ENCODE measurements at places on chromosomes 6 and 20.

- DNase-seq = no peak
Measured at GRCh38 chr6:88454658-88455057, 288.5 kb upstream of the CNR1 start.

GRCh38 chr20:44074252-44075151 lies 112.5 kb downstream of the JPH2 start:
- DNase-seq = peak; percentile 56

DNA sequence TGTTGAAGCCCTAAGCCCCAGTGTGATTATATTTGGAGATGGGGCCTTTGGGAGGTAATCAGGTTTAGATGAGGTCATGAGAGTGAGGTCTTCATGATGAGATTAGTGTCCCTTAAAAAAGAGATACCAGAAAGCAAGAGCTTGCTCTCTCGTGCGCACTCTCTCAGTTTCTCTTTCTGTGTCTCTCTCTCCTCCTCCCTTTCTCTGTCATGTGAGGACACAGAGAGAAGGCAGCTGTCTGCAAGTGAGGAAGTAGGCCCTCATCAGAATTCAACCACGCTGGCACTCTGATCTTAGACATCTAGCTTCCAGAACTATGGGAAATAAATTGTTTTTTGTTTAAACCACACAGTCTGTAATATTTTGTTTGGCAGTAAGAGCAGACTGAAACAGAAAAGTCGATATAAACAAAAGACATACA lies 180.5 kb downstream of the IBTK start:
- DNase-seq = no peak

DNA sequence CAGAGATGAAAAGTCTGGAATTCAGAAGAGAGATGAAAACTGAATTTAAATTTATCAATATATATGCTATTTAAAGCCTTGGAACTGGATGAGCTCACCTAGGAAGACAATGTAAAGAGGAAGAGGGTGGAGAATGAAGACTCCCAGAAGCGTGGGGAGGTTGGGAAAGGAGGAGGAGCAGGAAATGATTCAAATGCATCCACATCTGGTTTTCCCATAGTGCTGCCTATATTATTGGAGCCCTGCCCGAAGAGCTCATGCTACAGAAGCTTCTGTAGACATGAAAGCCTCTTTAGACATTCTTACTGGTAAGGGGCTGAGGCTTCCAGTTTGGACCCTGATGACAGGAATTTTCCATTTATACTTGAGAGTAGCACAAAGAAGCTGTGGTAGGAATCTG lies 19.2 kb downstream of the PDE7B start:
- DNase-seq = no peak

DNA sequence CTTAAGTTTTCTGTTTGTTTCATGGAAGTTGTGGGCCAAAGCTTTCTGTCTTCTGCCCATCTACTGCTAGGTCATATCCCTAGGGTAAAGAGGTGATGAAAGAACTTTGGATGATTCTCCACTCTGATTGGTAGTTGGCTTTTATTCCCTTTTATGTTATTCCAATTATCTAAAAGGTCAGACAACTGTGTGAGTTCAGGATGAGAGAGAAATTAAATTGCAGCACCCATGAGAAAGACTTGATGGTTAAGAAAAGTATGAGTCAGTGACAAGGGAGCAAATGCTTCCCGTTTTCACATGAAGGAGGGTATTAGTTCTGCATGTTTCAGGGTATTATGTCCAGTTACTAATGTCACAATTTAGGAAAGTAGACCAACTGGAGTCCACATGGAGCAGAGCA lies 136.3 kb downstream of the CD109 start:
- no peak for DNase-seq

DNA sequence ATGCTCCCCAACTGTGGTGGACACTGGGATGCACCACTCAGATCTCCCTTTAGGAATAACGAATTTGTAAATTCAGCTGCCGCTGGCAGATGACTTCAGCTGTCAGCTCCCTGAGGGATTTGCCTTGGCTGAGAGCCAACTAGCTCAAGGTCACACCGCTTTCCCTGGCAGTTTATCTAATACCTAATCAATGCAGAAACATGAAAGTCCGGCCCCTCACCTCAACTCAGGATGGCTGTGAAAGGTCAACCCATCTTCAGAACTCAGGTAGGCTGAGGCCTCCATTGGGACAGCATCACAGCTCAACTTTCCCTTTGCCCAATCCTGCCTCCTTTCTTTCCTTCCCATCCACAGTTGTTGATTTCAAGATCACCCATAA lies 22.8 kb upstream of the SCGN start:
- DNase-seq = no peak

- DNase-seq = no peak
Measured at GRCh38 chr6:32947552-32948465, 5.1 kb downstream of the HLA-DMA start.

- DNase-seq = no peak
Measured at GRCh38 chr20:22473293-22473692, 111.1 kb downstream of the FOXA2 start.

DNA sequence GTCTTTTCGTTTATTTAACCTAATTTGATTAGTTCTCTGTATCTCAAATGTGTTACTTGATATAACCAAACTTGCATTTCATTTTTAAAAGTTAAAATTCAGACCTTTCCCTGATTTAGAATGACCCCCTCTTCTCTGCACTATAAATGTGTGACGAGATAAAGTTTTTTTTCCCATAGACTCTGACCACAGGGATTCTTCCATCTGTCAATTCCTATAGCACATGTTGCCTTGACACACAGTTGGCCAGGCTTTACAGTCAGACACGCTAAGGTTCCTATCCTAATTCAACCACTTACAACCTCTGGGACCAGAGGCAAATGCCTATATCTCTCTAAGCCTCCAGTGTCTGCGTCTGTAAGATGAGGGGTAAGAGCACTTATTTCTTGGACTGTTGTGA lies 40.6 kb downstream of the KCNS1 start:
- no peak for DNase-seq

DNA sequence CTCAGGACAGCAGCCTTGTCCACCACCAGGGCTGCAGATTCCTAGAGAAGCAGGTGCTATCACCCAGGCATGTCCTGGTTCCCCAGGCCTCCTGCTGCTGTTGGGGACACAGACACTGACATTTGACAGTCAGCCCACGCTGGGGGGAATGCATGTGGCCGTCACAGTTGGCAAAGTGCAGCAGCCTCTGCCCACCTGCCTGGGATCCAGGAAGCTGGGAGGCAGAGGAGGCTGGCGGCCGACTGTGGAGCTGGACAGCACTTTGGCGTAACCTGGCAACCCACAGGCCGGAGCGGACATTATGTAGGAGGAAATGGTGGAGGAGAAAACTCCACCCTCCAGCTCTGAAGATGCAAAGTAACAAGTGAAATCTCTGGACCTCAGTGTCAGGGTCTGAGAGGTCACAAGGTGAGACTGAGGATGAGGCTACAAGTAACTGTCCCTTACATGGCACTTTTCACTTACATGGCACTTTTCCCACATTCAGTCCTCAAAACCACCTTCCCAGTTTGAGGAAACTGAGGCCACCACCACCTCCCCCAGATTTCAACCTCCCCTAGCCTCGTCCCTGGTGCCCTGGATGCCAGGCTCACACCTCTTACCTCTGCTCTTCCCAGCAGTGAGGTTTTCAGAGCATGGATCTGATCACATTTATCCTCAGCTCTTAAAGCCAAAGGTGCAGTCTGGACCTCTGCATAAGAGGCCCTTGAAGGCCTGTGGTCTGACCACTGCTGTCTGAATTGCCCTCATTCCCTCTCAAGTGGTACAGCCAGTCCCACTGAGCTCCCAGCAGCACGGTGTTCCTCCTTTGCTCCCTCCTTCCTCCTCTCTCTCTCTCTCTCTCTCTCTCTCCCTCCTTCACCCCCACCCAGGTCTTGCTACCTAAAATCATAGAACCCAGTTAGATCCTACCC lies 8.7 kb downstream of the MAP1LC3A start:
- DNase-seq = no peak

DNA sequence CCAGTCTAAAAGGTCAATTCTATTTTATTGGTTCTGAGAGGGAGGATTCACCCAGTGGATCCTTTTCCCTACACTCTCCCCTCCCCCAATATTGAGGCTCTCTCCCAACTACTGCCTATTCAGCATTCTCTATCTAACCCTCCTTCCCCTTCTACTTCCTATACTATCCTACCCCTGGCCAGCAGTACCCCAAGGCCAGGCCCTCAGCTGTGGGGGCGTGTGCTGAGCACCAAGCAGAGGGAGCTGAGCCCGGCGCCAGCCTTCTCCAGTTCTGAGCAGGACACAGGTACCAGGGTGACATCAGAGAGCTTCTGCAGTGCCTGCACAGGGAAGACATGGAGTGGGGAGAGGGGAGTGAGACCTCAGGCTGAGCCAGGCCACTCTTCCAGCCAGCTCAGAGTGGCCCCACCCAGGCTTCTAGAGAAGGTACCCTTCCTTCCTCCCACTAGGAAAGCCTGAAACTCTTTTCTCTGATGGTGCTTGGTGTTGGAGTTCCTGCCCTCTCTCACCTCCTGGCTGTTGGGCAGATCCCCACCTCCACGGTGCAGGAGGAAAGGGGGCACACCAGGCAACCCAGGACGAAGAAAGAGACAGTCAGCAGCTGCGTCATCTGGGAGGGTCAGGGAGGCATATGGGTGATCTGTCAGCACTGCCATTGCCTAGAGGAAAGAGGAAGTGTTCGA lies 1.9 kb downstream of the DDAH2 start:
- DNase-seq = no peak

DNA sequence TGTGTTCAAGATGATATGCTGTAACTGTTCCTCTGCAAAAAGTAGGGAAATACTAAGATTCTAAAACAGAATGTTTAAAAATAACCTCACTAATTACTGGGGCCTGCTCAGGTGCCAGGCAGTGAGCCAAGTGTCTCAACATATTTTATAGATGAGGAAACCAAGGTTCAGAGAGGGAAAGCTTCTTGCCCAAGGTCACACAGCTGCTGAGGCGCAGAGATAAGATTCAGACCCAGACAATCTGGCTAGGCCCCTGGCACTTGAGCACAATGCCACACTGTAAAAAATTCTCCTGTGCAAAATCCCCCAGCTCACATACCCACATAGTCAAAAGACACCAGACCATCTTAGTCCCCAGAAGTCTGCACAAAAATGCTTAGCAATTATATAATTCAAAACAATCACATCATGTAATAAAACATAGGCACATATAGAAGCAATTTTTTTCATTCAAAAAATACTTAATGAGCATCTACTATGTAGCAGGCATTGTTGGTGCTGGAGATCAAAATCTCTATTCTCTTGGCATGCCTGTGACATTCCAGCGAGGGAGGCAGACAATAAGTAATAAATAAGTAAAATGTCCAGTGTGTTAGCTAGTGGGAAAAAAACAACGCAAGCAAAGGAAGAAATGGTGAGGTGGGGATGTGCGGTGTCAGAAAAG lies 10.3 kb downstream of the PREX1 start:
- no peak for DNase-seq

- DNase-seq = no peak
Measured at GRCh38 chr6:113181164-113181563, 676.0 kb upstream of the MARCKS start.

GRCh38 chr6:4844108-4844507 lies 67.9 kb downstream of the CDYL start:
- no peak for DNase-seq

GRCh38 chr20:11920083-11920482 lies 2.4 kb downstream of the BTBD3 start:
- no peak for DNase-seq

DNA sequence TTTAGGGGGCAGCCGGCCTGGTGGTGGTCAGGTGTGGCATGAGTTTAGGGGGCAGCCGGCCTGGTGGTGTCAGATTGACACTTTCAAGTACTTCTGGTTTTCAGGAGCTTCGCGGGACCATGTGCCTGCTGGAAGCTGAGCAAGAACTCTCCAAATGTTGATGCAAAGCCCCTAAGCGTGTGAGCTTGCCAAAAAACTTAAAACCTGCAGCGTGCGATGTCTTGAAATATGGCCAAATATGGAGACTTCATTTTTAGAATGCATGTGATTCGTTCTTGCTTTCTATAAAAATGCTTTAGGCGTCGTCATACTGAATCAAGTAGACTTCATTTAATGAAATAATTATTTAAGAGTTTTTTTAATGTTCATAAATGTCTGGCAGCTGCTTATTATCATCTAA lies 149.4 kb downstream of the SMOC2 start:
- no peak for DNase-seq
